ENCODE measurements at places on chromosomes 4 and X. TPM values are rescaled to one million over a fixed set of nuclear protein-coding genes. Genes with fewer than 3 reads are reported as not detected.

FGFRL1 gene
- 23.4 TPM for polyA plus RNA-seq

KLHL4 gene
- polyA plus RNA-seq: 3.2 TPM

DMRTC1 gene
- polyA plus RNA-seq: 1.7 TPM

DCAF12L1 gene
- 0.51 TPM for polyA plus RNA-seq

Data from right lung (tissue), 10 donors.